Memory B cell (primary cell): ENCODE measurements at places on chromosomes 2 and 18.

DNA sequence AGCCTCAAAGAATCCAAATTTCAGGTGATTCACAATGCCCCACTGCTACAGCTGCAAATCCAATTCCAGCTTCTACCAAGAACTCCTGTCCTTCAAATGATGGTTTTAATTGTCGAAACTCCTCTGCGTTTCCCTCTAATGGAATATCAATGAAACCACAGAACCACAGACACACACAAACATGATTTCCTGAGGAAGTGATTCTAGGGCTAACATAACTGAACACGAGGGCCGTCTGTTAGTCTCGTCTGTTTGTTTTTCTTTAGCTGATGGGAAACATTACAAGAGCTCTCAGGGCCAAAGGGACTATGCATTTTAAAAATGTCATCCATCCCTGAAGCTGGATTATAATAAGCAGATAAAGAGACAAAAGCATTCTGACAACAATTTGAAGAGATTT lies 59.4 kb downstream of the RNF152 start:
- DNase-seq = no peak

DNA sequence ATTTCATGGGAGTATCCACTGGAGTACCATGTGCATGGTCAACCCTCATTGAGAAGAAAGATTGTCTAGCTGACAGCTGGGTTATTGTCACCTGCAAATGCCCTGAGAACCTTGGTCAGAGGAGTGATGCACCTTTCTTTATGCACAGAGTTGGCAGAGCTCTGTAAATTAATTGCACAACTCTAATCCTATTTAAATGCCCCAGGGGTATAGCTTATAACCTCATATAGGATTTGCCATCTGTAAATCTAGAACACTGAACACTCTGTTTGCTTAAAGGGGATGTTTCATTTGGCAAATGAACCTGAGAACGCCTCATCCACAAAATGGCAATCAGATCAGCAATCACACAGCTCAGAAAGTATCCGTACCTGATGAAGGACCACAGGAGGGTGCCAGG lies 71.8 kb upstream of the SP5 start:
- no peak for DNase-seq

- DNase-seq = no peak
Observed at GRCh38 chr2:88639865-88640264, 12.6 kb upstream of the EIF2AK3 start.

GRCh38 chr2:216109962-216110614 lies 940 bp downstream of the XRCC5 start:
- DNase-seq = no peak

DNA sequence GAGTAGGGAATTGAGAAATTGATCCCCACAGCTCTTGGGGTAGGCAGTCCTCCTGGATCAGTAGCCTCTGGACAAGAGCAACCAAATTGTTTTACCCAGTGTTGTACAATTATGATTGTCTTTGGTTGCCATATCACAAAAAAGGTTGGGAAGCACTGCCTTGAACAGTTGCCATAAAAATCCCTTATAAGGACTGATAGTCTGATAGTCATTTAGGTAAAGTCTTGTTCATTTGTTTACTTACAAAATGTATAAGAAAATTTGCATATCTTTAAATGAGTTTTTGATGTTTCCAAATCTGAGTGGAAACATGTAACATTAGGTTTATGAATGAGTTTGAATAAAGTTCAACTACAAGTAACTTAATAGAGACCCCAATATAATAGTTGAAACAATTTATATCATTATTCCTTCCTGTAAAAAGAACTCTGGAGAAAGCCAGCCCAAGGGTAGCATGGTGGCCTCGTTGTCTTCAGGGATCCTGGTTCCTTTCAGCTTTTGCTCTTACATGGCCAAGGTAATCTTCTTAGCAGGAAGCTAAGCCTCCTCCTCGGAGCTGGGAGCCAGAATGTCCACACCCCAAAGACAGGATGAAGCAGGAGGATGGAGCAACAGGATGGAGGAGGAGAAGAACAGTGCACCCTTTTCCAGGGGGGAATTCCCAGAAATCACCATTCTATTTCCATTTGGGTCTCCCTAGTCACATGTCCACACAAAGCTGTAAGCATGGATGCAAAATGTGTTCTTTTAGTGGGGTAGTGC lies 35.7 kb upstream of the NEMP2 start:
- DNase-seq = no peak

DNA sequence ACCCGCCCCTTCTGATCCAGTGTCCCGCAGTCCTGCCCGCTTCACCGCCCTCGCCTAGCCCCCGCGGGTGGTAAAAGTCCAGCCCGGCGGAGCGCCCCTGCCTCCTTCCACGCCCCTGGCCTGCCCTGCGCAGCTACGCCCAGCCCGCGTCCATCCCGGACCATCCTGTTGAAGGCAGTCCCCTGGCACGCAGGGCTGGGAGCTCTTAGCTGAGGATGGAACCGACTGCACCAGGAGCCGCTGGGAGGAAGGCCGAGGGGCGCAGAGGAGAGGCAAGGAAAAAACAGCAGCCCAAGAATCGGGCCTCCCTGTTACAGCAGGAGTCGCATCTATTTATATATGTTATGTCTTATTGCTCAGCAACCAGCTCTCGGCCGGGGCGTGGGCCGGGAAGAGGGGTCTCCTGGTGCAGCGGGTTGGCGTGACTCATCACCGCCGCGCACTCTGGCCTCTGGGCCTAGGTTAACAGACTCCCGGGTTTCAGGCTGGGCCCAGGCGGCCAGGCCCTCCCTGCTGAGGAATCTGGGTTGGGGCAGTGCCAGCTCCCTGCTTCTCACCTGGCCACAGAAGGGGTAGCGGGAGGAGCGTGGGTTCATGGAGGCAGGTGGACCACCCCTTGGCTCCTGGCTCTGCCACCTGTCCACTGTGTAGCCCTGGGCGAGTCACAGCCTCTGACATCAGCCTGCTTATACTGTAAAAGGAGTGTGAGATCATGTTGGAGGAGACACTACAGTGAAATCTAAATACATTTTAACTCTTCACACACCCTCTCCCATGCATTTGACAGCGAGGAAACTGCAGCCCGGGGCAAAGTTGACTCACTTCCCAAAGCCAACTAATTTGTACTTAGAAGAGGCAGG lies 13.4 kb upstream of the MAP3K2 start:
- no peak for DNase-seq

DNA sequence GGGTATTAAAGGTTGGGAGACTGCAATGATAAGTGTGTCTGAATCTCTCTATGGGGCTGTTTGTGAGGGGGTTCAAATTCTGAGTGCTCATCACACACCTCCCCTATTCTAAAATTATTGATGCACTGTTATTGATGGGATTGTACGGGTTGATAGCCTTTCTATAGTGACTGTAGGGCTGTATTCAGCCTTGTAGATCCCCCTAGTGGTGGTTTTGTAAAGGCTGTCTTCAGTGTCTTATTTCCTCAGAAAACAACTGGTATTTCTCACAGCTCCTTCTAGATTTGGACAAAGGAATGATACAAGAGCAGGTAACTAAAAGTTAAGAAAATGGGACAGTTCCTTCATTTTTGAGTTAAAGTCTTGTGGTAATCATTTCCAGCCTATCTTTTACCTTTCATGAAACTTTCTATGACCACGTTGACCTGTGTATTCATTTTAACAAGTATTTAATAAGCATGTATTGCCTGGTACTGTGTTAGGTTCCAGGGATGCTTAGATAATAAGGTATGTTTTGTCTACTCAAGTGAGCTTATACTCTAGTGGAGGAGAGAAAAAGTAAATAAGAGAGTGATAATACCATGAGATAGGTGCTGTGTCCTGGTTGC lies 21.2 kb downstream of the SMAD4 start:
- peak; percentile 42 for DNase-seq

DNA sequence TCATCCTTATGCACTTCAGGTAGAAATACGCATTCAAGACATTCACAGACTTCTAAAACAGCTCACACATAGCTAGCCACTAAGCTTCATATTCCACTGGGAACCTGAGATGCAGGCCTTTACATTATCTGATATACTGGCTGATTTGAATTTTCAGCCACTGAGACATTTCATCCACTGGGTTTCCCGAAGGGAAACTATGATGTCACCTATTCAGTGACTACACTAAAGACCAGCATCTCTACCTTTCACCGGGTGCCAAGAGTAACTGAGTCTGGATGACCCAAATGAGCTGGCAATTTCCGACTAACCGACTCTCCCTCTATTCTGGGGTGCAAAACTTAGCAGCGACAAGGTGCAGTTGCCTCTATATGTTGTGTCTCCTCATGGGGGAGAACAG lies 31.8 kb upstream of the SP140L start:
- no peak for DNase-seq

DNA sequence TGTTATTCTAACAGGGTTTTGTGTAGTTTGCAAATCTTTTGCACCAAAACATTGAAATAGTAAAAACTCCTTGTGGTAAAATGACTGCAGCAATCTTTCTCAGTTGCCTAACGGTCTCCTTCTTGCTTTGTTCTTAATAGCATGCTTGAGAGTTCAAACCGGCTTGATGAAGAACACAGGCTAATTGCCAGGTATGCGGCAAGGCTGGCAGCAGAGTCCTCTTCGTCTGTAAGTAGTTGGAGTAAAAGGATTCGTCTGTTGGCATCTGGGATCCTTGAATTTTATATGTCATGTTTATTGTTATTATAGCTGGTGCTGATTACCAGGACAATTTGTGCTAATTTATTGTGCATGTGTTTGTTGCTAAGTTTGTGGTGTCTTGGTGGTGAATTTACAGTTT lies 138.1 kb downstream of the DTNA start:
- DNase-seq = no peak

- DNase-seq = no peak
Observed at GRCh38 chr2:109193807-109194619, 65.0 kb downstream of the SH3RF3 start.

- DNase-seq = no peak
Observed at GRCh38 chr2:144152817-144153271, 367.1 kb downstream of the ZEB2 start.

- no peak for DNase-seq
Observed at GRCh38 chr2:144248350-144249034, 271.4 kb downstream of the ZEB2 start.

- DNase-seq = no peak
Observed at GRCh38 chr2:241112592-241112991, 10.5 kb upstream of the MTERF4 start.

GRCh38 chr2:167190053-167190452 lies 301.8 kb downstream of the XIRP2 start:
- no peak for DNase-seq

- DNase-seq = peak; percentile 65
Observed at GRCh38 chr2:174750923-174751441, 13.3 kb downstream of the CHRNA1 start.

GRCh38 chr2:11974573-11974972 lies 228.1 kb downstream of the LPIN1 start:
- DNase-seq = no peak

DNA sequence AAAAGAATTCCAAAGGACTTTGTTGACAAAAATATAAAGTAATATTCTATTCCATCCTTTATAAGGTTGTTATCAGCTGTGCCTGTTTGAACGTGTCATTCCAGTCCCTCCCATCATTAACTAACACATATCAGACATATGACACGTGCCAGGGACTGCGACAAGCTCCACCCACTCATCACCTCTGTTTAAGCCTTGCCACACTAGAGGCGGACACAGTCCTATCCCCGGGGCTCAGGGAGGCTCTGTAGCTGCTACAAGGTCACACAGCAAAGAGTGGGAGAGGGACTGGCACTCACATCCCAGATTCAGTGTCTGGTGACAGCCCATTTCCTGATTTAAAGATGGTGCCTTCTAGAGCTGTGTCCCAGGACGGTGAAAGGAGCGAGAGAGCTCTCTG lies 30.0 kb downstream of the TBC1D8 start:
- DNase-seq = no peak

- DNase-seq = no peak
Observed at GRCh38 chr2:179455172-179455524, 190.5 kb upstream of the SESTD1 start.

GRCh38 chr2:102522890-102523289 lies 49.9 kb downstream of the SLC9A4 start:
- no peak for DNase-seq

GRCh38 chr2:208320686-208321085 lies 54.6 kb downstream of the PIKFYVE start:
- peak; percentile 44 for DNase-seq

DNA sequence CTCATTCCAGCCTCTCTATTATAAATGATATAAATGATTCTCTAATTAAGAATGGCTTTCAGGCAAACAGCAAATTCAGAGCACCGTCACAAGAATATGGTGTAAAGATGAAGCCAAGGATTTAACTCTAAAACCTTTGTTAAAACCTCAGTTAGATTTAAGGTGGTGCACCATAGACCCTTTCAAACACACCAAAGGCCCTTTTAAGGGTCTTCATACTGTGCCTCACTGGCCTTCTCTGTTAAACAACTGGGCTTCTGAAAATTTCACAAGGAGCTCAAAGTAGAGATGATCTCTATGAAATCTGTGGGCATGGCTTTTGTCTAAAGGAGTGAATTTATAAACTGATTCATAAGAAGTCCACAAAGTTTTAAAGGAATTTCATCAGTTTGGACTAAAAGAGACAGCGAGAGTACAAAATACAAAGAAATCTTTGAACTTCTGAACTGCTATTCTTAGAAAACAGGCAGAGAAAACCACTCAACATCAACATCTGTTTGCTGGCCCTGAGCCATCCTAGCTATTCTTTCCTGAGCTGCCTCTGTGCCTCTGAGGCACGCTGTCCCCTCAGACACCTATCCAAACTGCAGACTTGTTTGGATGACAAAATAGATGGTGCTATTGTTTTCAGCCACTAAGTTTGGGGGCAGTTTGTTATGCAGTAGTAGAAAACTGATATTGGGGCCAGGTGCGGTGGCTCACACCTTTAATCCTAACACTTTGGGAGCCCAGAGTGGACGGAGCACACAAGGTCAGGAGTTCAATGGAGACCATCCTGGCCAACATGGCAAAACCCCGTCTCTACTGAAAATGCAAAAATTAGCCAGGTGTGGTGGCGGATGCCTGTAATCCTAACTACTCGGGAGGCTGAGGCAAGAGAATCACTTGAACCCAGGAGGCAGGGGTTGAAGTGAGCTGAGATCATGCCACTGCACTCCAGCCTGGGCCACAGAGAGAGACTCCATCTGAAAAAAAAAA lies 72.9 kb upstream of the MYCN start:
- no peak for DNase-seq

GRCh38 chr2:140242889-140243288 lies 1462.7 kb upstream of the NXPH2 start:
- no peak for DNase-seq

GRCh38 chr2:20213651-20214565 lies 11.0 kb downstream of the SDC1 start:
- no peak for DNase-seq

- no peak for DNase-seq
Observed at GRCh38 chr18:47586418-47587070, 335.1 kb upstream of the SKOR2 start.

DNA sequence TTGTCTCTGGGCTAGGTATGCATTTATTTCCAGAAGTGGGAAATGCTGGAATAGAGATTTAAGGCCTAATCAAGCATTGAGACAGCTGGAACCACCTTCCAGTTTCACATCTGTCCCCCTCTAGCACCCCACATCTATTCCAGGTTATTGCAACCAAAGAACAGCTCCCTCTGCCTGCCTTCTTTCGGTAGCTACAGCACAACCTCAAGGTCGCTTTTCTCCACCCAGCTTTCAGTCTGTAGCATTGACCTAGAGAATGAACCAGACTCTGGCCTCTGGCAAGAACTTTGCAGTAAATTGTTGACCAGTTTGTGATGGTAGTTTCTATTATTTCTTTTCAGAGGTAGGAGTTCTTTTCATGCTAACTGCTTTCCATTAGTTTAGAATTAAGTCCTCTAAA lies 484.2 kb downstream of the DLGAP1 start:
- no peak for DNase-seq
